ENCODE measurements at places on chromosomes 16 and 17. TPM values are rescaled to one million over a fixed set of nuclear protein-coding genes. Genes with fewer than 3 reads are reported as not detected.
A peak's percentile ranks its signal among the peaks of the same experiment; 100 is the strongest.

CPHXL2 gene
- total RNA-seq, result not detected

KRT25 gene
- total RNA-seq, result not detected

MYH2 gene
- total RNA-seq, result not detected

MTMR4 gene
- total RNA-seq, result 97.8 TPM

TSPAN10 gene
- 2.6 TPM for total RNA-seq

DNA sequence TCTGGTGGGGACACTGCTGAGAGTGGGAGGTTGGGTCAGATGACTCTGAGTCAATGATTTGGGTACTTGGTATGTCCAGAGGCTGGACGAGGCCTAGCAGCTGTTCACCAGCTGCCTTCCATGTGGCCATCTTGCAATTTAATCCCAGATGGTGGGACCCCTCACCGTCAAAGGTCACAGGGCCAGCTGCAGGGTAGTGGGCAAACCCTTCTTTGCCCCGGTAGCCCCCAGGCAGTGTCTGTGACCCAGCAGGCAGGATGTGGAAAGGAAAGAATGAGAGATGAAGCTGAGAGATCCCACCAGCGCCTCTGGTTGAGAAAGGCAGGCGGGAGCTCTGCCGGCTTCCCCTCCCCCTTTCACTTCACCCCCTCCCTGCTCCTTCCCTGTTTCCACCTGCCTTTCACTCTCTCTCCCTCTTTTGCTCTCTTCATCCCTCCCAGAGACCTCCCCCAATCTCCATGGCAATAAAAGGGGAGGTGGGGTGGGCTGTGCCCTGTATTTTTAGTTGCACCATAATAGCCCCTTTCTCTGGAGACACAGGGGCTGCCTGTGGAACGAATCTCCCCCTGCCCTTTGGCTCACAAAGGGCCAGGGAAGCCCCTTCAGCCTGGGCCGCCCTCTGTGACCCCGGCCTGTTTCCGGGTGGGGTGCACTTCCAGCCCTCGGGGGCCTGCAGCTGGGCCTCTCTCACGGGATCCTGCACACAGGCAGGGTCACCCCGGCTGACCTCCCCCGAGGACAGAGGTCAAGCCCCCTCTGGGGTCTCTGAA lies 20.2 kb downstream of the CDK5RAP3 start:
- peaks cover 11% of the 10 kb centered on the region for H3K4me1 ChIP-seq
- H3K27ac ChIP-seq, result no peak overlapping the region
- H3K36me3 ChIP-seq, result no peaks in the 10 kb centered on the region
- no peaks in the 10 kb centered on the region for H3K27me3 ChIP-seq

DNA sequence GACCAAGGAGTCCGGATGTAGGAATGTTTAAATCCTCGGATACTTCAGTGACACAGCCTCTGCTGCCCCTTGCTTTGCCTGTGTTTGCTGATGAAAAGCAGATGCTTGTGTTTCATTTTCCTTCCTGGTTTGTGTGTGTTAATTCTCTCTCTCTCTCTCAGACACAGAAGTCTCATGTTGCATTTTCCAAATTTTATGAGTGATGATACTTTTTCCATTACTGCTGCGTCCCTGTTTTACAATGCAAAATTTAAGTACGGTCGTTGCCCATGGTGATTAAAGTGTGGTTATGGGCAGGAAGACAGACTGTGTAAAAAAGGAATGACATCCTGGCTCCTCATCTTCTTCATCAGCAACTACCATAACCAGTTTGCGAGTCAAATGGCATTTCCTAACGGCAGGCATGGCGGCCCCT lies 5.7 kb downstream of the RMI2 start:
- H3K4me1 ChIP-seq, result peaks cover 13% of the 10 kb centered on the region
- no peak for DNase-seq
- H3K36me3 ChIP-seq, result no peaks in the 10 kb centered on the region

- DNase-seq, result no peak
- no peaks in the 10 kb centered on the region for H3K4me1 ChIP-seq
- H3K27ac ChIP-seq, result no peak overlapping the region
- H3K36me3 ChIP-seq, result no peaks in the 10 kb centered on the region
Measured at GRCh38 chr17:31691251-31691905, 167.7 kb downstream of the COPRS start.

GRCh38 chr17:35666070-35666469 lies 65.4 kb upstream of the RASL10B start:
- H3K4me1 ChIP-seq, result no peaks in the 10 kb centered on the region
- H3K36me3 ChIP-seq, result no peaks in the 10 kb centered on the region
- no peak overlapping the region for H3K27ac ChIP-seq
- DNase-seq, result no peak
- no peak overlapping the region for H3K4me3 ChIP-seq

GRCh38 chr17:77847221-77848085 lies 111.0 kb upstream of the TNRC6C start:
- no peaks in the 10 kb centered on the region for H3K4me1 ChIP-seq
- H3K27me3 ChIP-seq, result no peaks in the 10 kb centered on the region
- no peaks in the 10 kb centered on the region for H3K36me3 ChIP-seq
- H3K4me3 ChIP-seq, result no peak overlapping the region
- DNase-seq, result no peak

DNA sequence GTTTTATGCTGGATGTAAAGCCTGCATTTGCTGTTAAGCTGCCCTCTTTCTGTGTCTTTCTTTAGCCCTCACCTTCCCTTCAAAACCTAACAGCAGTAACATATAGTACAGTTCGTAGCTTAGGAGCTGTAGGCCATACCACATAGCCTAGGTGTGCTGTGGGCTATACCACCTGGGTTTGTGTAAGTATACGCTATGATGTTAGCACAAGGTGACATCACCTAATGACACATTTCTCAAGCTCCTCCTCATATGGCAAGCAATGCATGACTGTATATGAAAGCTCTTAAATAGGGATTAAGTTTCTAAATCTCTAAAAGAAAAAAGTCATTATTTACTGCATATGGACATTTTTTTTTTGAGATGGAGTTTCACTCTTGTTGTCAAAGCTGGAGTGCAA lies 57.8 kb upstream of the TMEM97 start:
- H3K4me3 ChIP-seq, result no peak overlapping the region
- no peak overlapping the region for H3K27ac ChIP-seq
- no peaks in the 10 kb centered on the region for H3K36me3 ChIP-seq
- H3K27me3 ChIP-seq, result no peaks in the 10 kb centered on the region
- DNase-seq, result no peak

GRCh38 chr17:35726953-35727460 lies 4.4 kb upstream of the RASL10B start:
- no peak overlapping the region for H3K4me3 ChIP-seq
- H3K27me3 ChIP-seq, result no peaks in the 10 kb centered on the region
- DNase-seq, result no peak
- peaks cover 19% of the 10 kb centered on the region for H3K4me1 ChIP-seq
- no peak overlapping the region for H3K27ac ChIP-seq

DNA sequence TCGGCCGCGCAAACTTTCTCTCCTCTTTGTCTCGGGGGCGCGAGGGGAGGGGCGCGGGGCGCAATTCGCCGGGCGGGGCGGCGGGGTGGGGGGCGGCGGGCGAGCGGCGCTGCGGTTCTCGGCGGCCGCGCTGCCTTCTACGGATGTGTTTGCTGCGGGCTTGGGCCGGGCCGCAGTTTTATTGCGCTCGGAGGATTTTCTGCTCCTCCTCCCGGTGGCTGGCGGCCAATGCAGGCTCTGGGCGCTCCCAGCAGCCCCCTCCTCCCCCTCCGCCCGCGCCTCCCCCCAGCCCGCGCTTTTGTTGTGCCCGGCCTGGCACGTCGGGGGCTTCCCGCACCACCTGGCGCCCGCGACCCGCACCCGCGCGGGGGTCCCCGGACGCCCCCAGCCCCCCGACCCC lies at the start of gene TIMP2:
Gene TIMP2, minus strand, starts transcription at position 154 of the 400 bp plus-strand sequence. CDS start 299 bp downstream, outside the sequence.
- H3K27ac ChIP-seq, result peak within 1 kb of the TSS; percentile 87
- peak; percentile 82 for DNase-seq
- H3K4me3 ChIP-seq, result peak within 1 kb of the TSS; percentile 6
- H3K4me1 ChIP-seq, result peaks cover 35% of the 10 kb centered on the region
- H3K36me3 ChIP-seq, result no peaks in the 10 kb centered on the region

GRCh38 chr16:86363057-86363490 lies 147.3 kb upstream of the FOXF1 start:
- no peak overlapping the region for H3K4me3 ChIP-seq
- no peaks in the 10 kb centered on the region for H3K4me1 ChIP-seq
- H3K27me3 ChIP-seq, result no peaks in the 10 kb centered on the region
- DNase-seq, result no peak
- H3K27ac ChIP-seq, result no peak overlapping the region
